ENCODE measurements at places on chromosomes 1 and 21.

GRCh38 chr1:13663969-13664368 is 36.0 kb upstream of the PRDM2 start:
- DNase-seq = no peak

DNA sequence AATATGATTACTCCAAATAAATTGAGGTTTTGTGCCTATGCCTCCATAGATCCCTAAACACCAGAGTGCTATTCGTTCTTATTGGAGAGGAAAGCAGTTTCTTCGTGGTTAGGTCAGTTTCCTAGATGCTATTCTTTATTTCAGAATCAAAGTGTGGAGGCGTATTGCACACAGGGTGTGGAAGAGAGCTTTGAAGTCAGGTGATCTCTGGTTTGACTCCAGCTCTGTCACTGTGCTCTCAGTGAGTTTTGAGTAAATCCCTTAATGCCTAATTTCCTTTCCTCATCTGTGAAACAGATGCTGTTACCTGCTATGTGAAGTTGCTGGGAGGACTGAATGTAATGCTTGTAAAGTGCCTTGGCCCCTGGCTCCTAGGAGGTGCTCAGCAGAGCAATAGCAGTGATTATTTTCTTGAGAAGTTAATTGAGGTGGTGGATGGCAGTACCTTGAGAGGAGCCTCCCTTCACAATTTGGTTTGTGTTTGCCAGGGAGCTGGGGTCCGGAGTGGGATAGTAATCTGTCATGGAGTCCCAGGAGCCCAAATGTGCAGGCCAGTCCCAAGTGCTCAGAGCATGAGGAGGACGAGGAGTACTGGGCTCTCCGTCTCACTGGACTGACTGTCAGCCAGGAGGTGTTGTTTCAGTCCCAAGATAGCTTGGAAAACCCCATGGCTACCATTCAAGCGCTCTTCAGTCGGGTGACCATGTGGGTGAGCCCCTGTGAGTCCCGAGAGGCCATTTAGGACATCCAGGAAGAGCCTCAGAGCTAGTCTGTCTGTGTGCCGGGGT is 14.9 kb downstream of the NTPCR start:
- DNase-seq = no peak

- DNase-seq = no peak
These were observed 929 bp upstream of the FOXJ3 start for GRCh38 chr1:42335809-42336518.

DNA sequence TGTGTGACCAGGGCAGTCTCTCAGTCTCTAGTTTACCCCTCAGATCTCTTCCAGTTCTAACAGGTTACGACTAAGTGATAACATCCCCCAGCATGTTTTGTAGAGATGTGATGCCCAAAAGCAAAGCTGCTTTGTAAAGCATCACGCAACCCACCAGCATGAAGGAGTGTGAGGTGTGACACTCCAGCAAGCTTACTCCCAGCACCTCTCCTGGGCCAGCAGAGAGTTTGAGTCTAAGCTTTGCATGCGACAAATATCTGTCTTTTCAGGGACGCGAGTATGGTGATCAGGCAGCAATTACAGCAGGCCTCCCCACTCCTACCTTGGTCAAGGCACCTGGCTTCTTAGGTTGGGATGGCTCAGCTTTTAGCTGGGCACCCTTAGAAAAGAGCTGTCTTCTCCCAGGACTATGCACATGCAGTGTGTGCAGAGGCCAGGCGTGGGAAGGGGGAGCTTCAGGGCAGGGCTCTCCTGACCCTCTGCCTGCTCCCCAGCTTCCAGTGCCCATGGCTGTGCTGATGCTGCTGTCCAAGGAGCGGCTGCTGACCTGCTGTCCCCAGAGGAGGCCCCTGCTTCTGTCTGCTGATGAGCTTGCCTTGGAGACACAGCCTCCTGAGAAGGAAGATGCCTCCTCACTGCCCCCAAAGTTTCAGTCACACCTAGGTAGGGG is 48.2 kb downstream of the ELK4 start:
- DNase-seq = no peak

GRCh38 chr1:37323486-37324377 is 150.6 kb upstream of the ZC3H12A start:
- DNase-seq = no peak

DNA sequence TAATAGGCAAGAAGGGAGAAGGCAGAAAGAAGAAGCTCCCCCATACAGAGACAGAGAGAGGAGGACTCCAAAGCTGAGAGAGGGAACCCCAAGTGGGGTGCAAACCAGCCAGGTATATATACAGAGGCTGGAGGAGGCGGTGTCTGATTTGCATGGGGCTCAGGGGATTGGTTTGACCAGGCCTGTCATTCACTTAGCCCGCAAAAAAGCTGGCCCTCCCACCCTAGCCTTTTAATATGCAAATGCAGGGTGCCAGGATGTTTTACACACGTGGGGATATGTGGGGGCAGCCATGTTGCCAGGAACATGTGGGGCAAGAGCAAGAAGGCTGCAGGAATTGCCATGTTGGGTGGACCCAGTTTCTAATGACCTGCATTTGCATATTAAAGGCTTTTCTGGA is 37.0 kb upstream of the TENT5B start:
- no peak for DNase-seq

DNA sequence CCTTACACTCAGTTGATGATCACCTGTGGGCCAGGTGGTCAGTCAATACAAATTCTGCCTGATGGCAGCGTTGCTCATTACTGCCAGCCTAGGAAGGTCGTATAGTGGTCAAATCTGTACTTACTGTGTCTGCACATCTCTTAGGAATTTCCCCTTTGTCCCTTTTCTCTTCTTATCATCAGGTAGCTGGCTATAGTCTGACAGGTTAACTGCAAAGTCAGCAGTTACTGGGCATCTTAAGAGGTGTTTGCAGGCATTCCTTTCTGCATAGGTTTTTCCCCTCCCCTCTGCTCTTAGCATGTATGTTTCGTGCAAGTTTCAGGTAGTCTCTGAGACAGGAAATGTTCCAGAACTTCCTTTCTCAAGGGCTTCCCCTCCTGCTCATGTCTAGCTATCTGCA is 298.7 kb downstream of the LRRIQ3 start:
- DNase-seq = no peak

DNA sequence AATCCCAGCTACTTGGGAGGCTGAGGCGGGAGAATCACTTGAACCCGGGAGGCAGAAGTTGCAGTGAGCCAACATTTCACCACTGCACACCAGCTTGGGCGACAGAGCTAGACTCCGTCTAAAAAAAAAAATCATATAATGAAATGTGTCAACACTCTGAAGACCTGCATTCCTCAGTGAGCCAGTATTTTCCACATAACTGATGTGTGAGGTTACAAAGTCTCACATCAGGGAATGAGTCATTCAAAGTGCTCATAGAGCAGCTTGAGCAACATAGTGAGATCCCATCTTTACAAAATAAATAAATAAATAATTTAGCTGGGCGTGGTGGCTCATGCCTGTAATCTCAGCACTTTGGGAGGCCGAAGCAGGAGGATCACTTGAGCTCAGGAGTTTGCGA is 65.5 kb downstream of the CASZ1 start:
- no peak for DNase-seq

DNA sequence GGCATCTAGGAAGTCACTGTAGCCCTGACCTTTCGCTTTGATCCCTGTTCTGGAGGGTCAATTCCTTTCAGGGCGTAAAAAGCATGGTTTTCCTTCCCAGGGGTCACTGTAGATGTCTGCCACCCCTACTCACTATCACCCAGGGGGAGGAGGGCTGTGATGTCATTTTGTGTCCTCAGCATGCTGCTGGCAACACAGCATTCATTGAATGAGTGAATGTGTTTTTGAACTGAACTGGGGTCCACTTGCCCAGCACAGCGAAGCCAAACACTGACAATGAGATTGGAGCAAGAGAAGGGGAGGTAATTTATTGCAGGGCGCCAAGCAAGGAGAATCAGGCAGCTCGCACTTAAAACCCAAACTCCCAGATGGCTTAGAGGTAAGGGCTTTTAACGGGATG is 78.2 kb upstream of the PGBD5 start:
- DNase-seq = no peak

DNA sequence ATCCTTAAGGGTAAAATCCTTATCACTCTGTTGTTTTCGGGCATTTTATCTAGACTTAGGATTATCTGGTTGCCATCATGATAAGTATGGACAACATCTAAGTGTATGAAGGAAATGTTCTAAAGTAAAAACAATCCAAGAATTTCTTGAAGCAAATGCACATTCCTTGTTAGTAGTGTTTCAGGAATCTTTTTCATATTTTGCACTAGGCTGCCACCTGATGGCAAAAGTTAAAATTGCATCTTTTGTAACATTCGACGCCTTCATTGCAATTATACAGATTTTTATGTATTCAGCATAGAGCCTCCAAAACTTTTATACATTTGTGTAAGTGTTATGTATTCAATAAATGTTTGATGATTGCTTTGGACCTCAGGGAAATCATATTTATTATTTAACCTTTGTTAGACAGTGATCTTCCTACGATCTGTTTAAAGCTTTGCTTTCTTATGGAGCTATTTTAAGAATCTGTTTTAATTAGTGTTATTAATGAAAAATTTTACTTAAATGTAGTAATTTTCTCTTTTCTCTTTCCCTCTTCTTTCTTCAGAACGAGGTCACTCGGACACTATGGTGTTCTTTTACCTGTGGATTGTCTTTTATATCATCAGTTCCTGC is 49.4 kb upstream of the KIAA1614 start:
- no peak for DNase-seq

- DNase-seq = no peak
These were observed 88.1 kb upstream of the BCAR3 start for GRCh38 chr1:93769777-93770176.

DNA sequence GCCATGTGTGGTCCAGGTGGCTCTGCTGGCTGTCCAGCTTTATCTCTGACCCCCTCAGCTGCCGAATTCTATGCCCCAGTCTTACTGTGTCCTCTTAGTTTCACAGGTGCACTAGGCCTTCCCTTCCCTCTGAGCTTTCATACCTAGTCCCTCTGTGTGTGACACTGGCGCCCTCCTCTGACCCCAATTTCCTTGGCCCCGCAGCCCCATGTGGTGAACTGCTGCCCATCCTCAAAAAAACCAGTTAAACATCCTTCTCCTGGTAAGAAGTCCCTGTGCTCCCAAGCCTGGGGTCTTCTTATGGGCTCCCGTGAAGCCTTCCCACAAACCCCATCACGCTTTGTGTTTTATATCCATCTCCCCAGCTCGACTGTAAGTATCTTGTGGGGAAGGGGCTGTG is 93.9 kb upstream of the TSPAN2 start:
- DNase-seq = no peak

DNA sequence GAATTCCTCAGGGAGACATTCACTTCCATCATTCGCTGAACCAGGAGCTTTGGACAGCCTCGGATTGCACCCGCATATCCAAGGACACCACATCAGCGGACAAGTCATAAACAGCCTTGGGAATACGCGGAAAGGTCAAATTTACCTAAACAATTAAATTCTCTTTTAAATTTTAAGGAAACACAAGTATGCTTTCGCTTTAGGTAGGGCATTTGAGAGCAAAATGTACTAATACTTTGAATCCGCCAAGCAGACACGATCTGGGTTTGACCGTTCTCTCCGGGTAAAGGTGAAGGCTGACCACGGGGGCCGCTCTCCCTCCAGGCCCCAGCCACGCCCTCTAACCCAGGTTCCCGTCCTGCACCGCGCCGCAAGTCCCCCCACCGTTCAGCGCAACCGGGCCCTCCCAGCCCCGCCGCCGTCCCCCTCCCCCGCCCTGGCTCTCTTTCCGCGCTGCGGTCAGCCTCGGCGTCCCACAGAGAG is 479 bp upstream of the ACADM start:
- no peak for DNase-seq

- DNase-seq = no peak
These were observed 3.6 kb downstream of the KCNN3 start for GRCh38 chr1:154866257-154867063.

- DNase-seq = no peak
These were observed 39.6 kb downstream of the SDC3 start for GRCh38 chr1:30868833-30869435.
